ENCODE measurements at places on chromosomes 2 and 18.

GRCh38 chr2:35293261-35293660 lies 1062.3 kb upstream of the CRIM1 start:
- no peak for DNase-seq

DNA sequence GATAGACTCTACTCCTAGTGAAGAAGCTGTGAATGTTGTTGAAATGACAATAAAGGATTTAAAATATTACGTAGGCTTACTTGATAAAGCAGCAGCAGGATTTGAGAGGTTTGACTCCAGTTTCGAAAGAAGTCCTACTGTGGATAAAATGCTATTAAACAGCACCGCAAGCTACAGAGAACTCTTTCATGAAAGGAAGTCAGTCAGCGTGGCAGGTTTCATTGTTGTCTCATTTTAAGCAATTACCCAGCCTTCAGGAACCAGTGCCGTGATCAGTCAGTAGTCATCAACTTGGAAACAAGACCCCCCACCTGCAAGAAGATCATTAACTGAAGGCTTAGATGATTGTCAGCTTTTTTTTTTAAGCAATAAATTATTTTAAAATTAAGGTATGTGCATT lies 14.0 kb downstream of the USP14 start:
- no peak for DNase-seq

- no peak for DNase-seq
Measured at GRCh38 chr2:172480301-172481218, 53.2 kb downstream of the ITGA6 start.

GRCh38 chr2:181517685-181518301 lies 60.6 kb downstream of the ITGA4 start:
- DNase-seq = peak; percentile 1

- DNase-seq = no peak
Measured at GRCh38 chr2:140338795-140339194, 1558.6 kb upstream of the NXPH2 start.

- no peak for DNase-seq
Measured at GRCh38 chr2:67463810-67464209, 66.7 kb downstream of the ETAA1 start.

DNA sequence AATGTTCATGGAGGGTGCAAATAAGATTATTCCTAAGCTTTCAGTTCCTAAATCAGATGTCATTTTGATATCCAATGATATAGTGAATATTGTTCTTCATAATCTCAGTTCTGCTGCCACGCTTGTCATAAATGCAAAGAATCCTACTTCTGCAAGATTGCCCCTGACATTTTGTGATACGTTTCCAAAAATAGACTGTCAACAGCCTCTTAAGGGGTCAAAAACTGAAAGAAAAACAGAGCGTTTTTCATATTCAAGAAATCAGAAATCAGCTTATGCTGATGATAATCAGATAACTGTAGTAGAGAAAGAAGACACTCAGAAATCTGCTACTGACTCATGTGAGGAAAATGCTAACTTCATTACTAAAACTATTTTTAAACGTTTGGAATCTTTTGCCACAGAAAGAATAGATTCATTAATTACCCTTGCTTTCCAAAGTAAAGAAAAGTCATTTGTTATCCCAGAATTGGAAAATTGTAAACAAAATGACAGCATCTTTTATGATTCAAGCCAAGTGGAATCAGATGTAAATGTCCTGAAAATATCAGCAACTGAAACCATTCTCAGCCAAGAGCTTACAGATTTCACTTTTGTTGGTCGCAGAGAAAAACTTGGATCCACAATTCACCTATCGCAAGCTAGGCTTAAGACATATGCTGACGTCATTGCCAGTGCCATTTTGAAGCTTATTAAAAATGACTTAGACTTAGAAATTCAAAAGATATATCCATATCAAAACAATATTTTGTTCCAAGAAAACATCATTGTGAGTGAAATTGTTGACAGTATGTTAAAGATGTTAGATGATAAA lies 55.1 kb downstream of the FSIP2 start:
- no peak for DNase-seq

- no peak for DNase-seq
Measured at GRCh38 chr2:120345608-120346007, 328 bp upstream of the INHBB start.

- no peak for DNase-seq
Measured at GRCh38 chr2:130241041-130241707, 42.9 kb upstream of the TUBA3E start.

GRCh38 chr2:218063486-218063885 lies 5.6 kb upstream of the RUFY4 start:
- DNase-seq = no peak

GRCh38 chr2:201678401-201678800 lies 20.0 kb downstream of the MPP4 start:
- no peak for DNase-seq

GRCh38 chr18:23433360-23433759 lies 19.7 kb upstream of the RIOK3 start:
- no peak for DNase-seq

DNA sequence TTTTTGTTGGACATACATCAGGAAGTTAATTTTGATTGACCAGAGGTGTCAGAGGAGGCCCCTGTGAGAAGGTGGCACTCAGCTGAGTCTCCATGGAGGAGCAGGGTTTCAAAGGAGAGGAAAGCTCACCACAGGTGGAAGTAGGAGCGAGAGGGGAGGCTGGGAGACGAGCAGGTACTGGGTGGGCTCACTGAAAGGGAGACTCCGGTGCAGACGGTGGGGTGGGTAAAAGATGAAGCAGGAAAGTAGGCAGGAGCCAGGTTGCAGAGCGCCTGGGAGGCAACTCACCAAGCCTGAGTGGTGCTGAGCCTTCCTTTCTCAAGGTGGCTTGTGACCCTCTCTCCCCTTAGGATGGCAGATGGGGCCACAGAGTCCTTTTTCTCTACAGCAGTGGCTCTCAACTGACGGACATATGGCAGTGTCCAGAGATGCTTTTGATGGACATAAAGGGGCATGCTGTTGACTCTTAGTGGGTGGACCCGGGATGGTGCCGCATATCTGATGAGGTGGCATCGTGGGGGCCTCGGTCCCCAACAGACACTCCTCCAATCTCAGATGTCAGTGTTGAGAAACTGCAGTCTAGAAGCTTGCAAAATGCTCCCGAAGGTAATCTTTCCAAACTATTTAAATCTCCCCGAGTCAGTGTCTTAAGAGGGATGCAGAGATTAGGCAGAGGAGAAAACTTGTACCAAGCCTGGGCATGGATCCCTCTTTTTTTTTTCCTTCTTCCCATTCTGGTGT lies 64.0 kb downstream of the LPIN1 start:
- no peak for DNase-seq

DNA sequence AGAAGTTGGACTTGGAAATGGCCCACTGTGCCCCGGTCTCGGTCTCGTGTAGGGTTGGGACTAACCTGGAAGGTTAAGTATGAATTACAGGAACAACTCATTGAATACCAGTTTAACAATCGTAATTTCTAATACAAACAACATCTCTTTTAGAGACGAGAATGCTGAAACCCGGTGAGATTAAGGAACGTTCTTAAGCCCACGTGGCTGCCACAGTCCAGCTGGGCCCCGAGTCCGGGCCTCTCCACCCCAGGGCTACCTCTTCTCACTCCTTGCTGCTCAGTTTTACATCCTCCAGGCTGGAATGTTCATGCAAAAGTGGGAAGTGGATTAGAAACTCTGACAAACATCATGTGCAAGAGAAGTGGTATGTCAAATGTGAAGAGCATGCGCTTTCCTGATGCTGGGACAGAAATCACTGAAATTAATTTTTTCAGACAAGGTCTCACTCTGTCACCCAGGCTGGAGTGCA lies 29.4 kb downstream of the NGEF start:
- no peak for DNase-seq

DNA sequence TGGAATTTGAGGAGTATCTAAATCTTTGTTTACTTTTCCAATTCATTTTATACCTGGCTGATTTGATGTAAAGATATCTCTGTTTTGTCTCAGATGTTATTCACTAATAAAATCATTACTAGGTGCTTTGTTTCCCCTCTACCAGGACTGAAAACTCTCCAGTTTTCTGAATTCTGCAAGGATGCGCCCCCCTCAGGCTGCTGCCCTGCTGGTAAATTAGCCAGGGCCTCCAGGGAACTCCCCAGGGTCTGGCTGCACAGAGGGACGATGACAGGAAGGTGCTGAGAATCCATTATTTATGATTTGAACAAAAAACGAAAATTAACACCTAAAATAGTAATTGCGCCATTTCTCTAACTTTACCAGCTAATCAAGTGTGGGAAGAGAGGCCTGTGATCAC lies 541.2 kb upstream of the POU3F3 start:
- no peak for DNase-seq

DNA sequence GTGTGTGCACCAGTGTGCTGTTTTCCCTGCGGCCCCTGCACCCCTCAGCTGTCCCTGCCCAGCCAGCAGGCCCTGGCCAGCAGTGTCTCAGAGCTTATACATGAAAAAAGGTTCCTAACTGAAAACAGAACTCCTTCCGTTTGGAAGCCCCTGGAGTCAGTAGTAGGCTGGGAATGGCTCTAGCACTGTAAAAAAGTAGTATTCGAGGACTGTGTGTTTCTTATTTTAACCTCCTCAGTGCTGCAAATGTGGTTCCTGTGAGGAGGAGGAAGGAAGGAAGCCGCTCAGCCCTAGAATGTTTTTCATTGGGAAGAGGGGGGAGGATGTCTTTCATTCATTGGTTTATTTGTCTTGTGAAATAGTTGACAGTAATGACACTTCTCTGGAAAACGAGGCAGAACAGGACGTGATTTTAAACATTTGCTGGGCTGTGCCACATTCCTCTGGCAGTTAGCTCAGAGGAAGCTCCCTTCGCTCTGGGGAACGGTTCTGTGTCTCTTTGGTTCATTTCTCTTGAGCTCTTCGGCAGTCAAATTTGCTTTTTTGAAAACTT lies 103.5 kb downstream of the SPTBN1 start:
- no peak for DNase-seq

DNA sequence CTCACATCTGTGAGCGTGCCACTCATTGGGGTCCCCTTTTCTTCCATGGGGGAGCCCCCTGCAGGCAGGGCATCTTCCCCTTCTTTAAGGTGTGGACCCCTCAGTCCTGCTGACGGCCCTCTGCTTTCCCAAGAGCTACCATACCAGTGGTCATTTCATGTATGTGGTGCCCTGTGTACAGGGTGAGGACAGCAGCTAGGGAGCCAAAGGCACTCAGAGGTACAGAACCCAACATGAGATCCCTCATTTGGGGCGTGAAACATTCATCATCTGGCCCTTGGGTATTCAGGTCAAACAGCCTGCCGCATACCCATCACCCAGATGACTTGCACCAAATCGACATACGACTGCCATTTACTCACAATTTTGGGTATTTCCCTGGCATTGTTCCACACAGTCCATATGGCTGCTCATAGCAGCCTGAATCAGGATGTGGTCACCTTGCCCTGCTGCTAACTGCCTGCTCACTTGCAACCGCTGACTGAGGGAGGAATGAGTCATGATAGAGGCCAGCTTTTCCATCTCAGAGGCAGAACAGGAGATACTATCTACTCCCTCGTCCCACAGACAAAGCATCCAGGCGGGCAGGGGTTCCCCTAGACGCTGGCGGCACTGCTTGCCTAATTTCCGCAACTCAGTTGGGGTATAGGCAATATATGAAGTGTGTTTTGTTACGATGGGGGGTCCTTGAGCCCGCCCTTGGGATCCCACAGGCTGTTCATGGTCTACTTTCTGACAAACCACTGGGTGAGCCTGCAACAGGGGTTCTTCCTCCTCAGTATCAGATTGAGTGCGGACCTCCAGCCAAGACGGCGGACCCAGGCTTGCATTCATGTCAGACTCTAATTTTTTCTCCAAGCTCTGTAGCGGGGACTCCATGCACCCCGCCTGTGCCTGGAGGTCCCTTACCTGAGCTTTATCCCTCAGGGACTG lies 228.6 kb downstream of the SATB2 start:
- DNase-seq = no peak

GRCh38 chr2:90207454-90208058 lies 1516.1 kb downstream of the RPIA start:
- no peak for DNase-seq

GRCh38 chr18:6683112-6683876 lies 46.2 kb upstream of the ARHGAP28 start:
- DNase-seq = no peak

- DNase-seq = no peak
Measured at GRCh38 chr2:174445248-174445647, 41.6 kb downstream of the GPR155 start.

DNA sequence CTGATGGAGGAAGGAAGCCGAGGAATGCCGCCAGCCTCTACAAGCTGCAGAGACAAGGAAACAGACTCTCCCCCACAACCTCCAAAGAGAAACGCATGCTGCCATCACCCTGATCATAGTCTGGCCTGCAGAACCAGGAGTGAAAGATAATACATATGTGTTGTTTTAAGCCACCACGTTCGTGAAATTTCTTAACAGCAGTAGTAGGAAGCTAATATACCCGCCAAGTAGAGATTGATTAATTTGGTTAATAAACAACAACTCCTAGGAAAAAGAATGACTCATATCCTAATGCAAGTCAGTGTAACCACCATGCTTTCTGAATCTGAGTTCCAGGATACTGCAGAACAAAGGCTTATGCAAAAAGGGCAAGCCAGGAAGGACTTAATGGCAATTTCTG lies 36.6 kb downstream of the LONRF2 start:
- no peak for DNase-seq

GRCh38 chr2:206804326-206804725 lies 38.9 kb downstream of the FASTKD2 start:
- DNase-seq = no peak

- DNase-seq = no peak
Measured at GRCh38 chr2:2507417-2507997, 176.4 kb upstream of the MYT1L start.

All from T-helper 9 cell (primary cell).